NCI-H345 (cell line): ENCODE measurements at places on chromosomes 7 and 10.
A peak's percentile ranks its signal among the peaks of the same experiment; 100 is the strongest.

- no peak for DNase-seq
Observed at GRCh38 chr10:10687751-10688150, 329.9 kb upstream of the CELF2 start.

- no peak for DNase-seq
Observed at GRCh38 chr10:119448628-119449584, 93.6 kb downstream of the RGS10 start.

DNA sequence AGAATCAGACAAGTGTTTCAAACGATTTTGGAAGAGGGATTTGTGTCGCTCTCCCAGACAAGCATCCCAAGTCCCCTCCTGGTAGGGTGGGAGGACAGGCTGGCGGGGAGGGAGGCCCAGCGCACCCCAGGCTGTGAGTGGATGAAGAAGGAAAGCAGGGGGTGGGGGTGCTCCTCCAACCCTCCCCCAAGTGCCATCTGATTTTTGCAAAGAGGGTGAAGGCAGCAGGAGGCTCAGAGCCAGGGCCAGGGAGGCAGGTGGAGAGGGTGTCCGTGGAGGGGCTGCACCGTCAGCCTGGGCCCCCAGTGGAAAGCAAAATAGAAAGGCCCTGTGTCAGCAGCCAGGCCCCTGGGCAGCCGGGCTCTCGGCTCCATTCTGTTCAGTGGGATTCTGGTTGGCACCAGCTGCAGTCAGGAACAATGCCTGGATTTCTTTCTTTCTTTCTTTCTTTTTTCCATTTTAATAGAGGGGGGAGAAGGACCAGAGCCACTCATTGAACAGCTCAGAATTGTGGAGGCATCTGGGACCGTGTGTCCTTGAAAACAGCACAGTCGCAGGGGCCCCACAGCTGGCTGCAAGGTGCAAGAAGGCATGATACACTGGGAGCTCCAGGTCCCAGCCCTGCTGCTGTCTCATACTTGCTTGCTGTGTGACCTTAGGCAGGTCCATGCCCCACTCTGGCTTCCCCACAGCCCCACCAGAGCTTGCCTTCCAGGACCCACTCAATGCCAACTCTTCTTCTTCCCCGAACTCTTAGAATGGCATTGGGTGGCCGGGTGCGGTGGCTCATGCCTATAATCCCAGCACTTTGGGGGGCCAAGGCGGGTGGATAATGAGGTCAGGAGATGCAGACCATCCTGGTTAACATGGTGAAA, 7.1 kb upstream of the ZMIZ1 start:
- no peak for DNase-seq

DNA sequence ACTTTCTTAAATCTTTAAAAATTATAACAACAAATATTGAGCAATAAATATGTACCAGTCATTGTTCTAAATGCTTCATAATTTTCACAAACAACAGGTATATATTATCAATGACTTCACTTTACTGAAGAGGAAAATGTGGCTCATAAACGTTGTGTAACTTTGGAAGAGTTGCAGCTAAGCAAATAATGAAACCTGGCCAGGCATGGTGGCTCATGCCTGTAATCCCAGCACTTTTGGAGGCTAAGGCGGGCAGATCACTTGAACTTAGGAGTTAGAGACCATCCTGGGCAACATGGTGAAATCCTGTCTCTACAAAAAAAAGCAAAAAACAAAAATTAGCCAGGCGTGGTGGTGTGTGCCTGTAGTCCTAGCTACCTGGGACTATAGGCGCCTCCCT, 71.9 kb upstream of the AMPH start:
- DNase-seq, result no peak

GRCh38 chr7:130491841-130492522, at the start of gene MEST:
Gene MEST (plus strand): TSS chr7:130492085. CDS start chr7:130492314, 229 bp downstream.
- DNase-seq, result peak; percentile 23

- DNase-seq, result no peak
Observed at GRCh38 chr10:5711642-5712041, 27.0 kb downstream of the TASOR2 start.

- peak; percentile 61 for DNase-seq
Observed at GRCh38 chr7:80060218-80060806, 74.3 kb upstream of the GNAI1 start.

DNA sequence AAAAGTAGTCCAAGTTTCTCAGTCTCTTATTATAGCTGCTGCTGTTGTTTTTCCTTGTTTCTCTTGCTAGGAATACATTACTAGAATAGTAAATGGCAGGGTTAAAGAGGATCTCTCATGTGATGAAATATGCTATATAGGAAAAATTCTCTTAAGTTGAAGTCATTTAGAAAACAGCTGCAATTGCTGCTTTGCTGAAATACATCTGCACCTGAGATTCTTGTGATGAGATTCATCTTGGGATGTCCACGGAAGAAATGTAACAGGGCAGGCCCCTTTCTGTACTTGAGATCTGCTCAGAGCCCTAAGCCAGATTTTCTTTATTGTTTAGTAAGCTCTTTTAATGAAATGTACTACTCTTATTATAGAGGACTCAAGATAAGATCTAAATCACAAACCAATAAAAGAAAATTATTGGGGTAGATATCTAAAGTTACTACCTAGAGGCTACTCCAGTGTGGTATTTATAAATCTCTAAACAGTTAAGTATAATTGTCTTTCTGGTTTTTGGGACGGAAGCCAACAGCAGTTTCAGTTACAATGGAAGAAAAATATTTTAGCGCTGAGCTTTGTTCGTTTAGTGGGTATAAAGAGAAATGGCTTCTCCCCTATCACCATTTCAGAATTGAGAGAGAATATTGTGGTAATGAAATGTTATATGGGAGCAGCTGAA, 701.5 kb downstream of the KCNMA1 start:
- DNase-seq, result no peak

- no peak for DNase-seq
Observed at GRCh38 chr7:47080816-47081215, 501.1 kb downstream of the TNS3 start.

- DNase-seq, result no peak
Observed at GRCh38 chr10:70324339-70324861, 40.6 kb upstream of the NPFFR1 start.
